Stimulated activated naive CD8-positive, alpha-beta T cell treated with anti-CD3 and anti-CD28 coated beads, Interleukin-15, amount 100 ng/mL, for 72 hours (primary cell): ENCODE measurements at places on chromosomes 3 and 15.

GRCh38 chr15:30896211-30896606 is 7.5 kb upstream of the FAN1 start:
- no peak for DNase-seq

GRCh38 chr3:162211470-162211869 is 714.9 kb downstream of the OTOL1 start:
- DNase-seq: no peak

- no peak for DNase-seq
Observed at GRCh38 chr15:38622304-38622703, 57.7 kb upstream of the RASGRP1 start.

- peak; percentile 33 for DNase-seq
Observed at GRCh38 chr3:192957441-192958021, 39.9 kb upstream of the MB21D2 start.

DNA sequence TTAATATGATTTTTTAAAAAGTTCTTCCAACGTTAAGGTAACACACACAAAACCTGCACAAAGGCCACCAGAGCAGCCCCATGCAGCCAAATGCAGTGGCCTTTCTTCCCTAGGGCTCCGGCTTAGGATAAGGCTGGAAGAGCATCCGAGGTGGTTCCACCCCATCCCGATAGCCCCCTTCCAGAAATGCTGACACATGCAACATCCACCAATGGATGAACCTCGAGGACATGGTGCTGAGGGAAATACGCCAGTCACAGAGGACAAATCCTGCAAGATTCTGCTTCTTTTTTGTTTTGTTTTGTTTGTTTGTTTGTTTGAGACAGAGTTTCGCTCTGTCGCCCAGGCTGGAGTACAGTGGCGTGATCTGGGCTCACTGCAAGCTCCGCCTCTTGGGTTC is 199.3 kb upstream of the NSMCE3 start:
- no peak for DNase-seq

DNA sequence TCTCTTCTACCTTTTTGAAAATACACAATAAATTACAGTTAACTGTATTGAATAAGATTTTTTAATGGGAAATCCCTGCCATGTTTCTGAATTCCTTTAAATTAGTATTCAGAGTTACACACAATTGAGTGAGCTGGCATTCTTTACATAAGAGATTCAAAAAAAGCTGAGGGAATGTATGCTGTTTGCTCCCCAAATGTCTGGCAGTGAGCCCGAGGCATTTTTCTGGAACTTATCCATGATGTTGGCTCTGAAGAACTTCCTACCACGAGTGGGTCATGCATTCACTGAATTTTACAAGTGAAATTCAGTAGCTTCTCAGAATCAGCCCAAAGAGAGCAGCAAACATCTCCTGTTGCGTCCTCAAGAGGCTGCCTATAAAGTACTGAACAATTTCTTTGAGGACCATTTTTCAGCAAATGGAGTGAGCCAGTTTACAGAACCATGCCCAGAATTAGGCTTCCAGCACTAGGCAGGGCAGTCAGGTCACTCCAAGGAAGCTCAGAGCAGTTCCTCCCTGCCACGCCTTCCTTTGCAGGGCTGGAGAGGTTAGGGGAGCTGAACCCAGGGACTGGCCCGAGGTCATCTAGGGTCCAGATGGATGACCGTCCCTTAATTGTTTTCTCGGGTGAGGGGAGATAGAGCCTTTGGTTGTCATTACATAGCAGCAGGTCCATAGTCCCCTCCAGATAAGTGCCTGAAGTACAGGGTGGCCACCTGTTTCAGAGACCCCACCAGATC is 21.2 kb downstream of the GABRA5 start:
- DNase-seq: no peak
